H4 (cell line): ENCODE measurements at places on chromosomes 6 and 20. TPM values are rescaled to one million over a fixed set of nuclear protein-coding genes. Genes with fewer than 3 reads are reported as not detected.

Gene CD93
- not detected in 2 replicates for total RNA-seq

GRCh38 chr6:50030777-50031562, 9.2 kb upstream of the DEFB110 start:
- DNase-seq, result peak; percentile 65

Gene CTNNBL1
- 31.2 and 39.8 TPM in 2 replicates for total RNA-seq

DNA sequence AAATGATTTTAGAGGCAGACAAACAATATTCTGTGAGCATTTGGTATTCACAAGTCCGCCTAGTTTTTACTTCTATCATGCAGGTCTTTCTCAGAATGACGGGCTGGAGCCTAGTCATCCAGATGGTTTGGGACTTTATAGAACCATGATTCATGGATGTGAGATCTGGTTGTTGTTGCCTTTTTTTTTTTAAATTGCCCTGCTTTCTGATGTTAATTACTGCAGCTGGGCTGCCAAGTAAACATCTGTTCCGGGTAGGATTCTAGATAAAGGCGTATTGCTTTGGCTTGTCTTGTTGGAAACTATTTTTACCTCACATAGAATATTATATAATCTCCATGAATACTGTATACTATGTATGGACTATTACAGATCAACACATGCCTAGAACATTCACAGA, 58.1 kb downstream of the RNF217 start:
- DNase-seq, result peak; percentile 12

DNA sequence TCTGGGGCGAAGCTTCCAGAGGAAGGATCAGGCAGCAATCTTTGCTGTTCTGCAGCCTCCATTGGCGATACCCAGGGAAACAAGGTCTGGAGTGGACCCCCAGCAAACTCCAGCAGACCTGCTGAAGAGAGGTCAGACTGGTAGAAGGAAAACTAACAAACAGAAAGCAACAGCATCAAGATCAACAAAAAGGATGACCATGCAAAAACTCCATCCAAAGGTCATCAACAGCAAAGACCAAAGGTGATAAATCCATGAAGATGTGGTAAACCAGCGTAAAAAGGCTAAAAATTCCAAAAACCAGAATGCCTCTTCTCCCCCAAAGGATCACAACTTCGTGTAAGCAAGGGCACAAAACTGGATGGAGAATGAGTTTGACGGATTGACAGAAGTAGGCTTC, 252.8 kb downstream of the PHF3 start:
- no peak for DNase-seq

DNA sequence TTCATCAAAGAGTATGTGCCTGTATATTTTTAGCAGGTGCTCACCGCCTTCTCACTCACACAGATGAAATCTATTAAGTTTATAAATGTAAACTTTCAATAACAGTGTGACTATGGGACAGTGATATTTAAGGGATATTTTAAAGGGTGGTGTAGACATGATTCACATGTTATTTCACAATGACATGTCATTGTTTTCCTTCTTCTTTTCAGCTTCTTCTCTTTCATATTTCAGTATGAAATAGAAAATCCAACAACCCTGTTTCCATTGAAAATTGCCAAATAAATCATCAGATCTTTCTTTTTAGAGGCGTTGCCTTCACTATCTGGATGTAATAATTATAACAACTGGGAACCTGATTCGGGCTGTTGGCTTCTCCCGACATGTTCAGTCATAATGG, 54.8 kb downstream of the PFDN4 start:
- DNase-seq, result no peak

GRCh38 chr6:157620944-157621343, 202.1 kb upstream of the SNX9 start:
- no peak for DNase-seq

GRCh38 chr6:128597956-128598355, 77.6 kb upstream of the PTPRK start:
- no peak for DNase-seq

- no peak for DNase-seq
These were observed 13.9 kb upstream of the DACT2 start for GRCh38 chr6:168333491-168333890.

- no peak for DNase-seq
These were observed 69.9 kb downstream of the TOX2 start for GRCh38 chr20:43984587-43984986.

Gene MAP1LC3A
- total RNA-seq, result 12.4 and 15.4 TPM in 2 replicates

- DNase-seq, result peak; percentile 21
These were observed 27.5 kb downstream of the RSPH3 start for GRCh38 chr6:158972241-158973233.

Gene KCNB1
- 0.02 TPM in 1 of 2 replicates, not detected in the other for total RNA-seq

Gene SLC22A16
- total RNA-seq, result not detected in 2 replicates

Gene DNAH8
- total RNA-seq, result not detected in 2 replicates

Gene ASIP
- total RNA-seq, result not detected in 2 replicates

DNA sequence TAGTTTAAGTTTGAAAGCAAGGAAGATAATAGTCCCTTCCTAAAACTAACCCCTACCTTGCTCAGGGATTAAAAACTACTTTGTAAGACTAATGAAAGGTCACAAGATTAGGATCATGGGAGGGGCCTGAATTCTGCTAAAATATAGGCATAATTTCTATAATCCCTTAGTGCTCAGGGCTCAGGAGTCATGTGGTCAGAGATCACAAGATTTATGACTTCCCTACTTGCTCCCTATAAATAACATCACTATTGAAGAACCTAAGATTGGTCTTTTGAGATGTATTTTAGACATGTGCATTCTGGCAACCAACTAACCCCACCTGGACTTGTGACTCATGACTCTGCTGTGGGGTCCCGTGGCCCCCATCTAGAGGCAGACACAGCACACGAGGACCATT, 81.1 kb downstream of the STMND1 start:
- DNase-seq, result no peak

DNA sequence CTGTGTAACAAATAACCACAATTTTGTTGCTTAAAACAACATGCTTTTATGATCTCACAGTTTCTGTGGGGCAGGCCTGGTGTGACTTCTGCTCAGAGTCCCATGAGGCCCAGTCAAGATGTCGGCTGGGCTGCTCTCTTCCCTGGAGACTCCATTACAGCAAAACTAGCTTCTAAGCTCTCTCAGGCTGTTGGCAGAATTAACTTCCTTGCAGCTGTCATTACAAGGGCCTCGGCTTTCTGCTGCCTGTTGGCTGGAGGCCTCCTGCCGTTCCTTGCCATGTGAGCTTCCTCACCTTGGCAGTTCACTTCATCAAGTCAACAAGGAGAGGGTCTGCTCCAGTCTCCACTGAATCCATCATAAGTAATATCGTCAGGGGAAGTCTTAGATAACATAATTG, 659.2 kb downstream of the PRKN start:
- no peak for DNase-seq

GRCh38 chr6:52087498-52087999, at the start of gene PKHD1:
TSS of gene PKHD1 (minus strand) at chr6:52087613. CDS start at chr6:52084933, 2,680 bp downstream.
- DNase-seq, result peak; percentile 24

- no peak for DNase-seq
These were observed 3.6 kb downstream of the JARID2 start for GRCh38 chr6:15249371-15250019.

DNA sequence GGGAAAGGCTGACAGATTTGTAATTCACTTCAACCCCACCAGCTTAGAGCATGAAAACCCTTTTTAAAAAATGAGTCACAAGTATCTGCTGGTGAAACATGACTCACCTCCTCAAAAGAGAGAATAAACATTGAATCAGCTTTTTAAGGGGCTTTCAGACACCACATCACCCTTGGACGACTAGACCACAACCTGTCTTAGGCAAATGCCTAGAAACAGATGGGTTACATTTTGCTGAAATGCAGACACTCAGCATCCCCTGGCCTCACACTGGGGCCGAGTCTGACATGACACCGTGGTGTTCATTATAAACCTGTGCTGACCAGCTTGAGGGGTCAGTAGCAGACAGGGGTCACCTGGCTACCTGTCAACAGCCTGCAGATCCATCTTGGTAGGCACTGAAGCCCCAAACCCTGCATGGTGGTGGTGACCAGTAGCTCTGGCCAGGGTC, 175.3 kb upstream of the CST7 start:
- DNase-seq, result peak; percentile 86

- DNase-seq, result no peak
These were observed 137.9 kb downstream of the PKHD1 start for GRCh38 chr6:51949526-51949925.

Gene RFX6
- not detected in 2 replicates for total RNA-seq

Gene COL9A3
- total RNA-seq, result not detected in 2 replicates

- DNase-seq, result no peak
These were observed 76.8 kb downstream of the SAMD5 start for GRCh38 chr6:147585256-147585655.

GRCh38 chr20:38418509-38419204, 16.5 kb downstream of the SNHG17 start:
- DNase-seq, result no peak

DNA sequence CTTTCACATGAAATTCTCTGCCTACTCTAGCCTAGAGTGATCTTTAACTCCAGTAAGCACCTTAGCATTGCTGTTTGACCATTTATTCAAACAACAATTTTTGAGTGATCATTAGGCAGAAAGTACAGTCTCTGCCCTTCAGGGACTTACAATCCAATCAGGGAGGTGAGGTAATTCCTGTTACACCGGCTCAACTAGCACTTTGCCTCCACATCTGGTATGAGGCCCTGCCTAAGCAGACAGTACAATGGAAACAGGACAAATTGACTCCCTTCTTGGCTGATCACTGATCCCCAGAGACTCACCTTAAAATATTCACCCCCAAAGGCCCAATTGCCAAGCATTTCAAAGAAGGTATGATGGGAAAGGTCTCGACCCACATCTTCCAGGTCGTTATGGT, 1.4 kb downstream of the AARS2 start:
- no peak for DNase-seq

Gene TRERF1
- total RNA-seq, result 4.3 and 5.2 TPM in 2 replicates

Gene PTCRA
- total RNA-seq, result not detected in 2 replicates

Gene ZC3H12D
- 0.10 and 0.17 TPM in 2 replicates for total RNA-seq

DNA sequence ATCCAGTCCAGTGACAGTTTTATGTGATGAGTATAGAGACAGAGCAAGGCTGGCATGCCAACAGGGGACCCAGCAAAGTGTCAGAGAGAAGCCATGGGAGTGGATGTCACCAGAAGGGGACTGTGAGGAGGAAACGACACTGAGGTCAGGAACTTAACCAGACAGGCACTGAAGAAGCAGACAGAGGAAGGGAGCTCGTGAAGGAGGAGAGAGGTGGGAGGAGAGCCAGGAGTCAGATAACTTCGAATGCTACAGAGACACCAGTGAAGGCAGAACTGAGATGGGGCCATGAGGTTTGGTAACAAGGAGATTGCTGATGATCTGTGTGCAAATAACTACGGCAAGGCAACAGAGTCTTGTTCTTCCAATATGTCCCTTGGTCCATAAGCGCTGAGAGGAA, 211.1 kb upstream of the FOXA2 start:
- DNase-seq, result no peak

GRCh38 chr20:12617076-12617475, 391.7 kb upstream of the SPTLC3 start:
- no peak for DNase-seq

GRCh38 chr6:69026715-69027114, 391.6 kb downstream of the ADGRB3 start:
- no peak for DNase-seq

Gene DDX39B
- 580 and 595 TPM in 2 replicates for total RNA-seq

Gene HSPA12B
- total RNA-seq, result 0.12 TPM in 1 of 2 replicates, not detected in the other

DNA sequence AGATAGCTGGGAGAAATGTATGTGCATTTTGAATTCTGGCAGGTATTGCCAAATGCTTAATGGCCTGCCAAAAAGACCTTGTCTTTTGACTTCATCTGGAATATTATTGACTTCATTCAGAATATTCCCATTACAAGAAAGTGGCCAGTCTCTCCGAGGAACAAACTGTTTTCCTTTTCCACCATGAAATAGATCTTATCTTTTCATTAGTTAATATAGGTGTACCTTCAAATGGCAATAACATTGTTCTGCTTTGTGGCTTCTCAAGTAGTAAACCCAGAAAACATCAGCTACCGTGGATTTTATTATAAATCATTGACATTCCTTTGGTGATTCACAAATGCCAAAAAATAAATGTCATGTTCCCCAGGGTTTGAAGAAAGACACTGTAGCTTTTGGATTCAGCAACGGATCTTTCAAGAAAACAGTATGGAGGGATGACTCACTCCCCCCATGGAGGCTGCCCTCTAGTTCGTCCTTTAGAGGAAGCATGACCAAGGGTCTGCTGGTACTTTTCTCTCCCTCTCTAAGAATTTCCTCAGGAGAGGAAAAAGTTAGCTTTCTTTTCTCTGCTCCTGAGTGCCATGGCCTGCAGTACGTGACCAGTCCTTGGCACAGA, 1.1 kb upstream of the RNF182 start:
- DNase-seq, result no peak

Gene CYP39A1
- 6.6 and 23.3 TPM in 2 replicates for total RNA-seq

- no peak for DNase-seq
These were observed 9.7 kb upstream of the TNFRSF6B start for GRCh38 chr20:63686492-63687321.

DNA sequence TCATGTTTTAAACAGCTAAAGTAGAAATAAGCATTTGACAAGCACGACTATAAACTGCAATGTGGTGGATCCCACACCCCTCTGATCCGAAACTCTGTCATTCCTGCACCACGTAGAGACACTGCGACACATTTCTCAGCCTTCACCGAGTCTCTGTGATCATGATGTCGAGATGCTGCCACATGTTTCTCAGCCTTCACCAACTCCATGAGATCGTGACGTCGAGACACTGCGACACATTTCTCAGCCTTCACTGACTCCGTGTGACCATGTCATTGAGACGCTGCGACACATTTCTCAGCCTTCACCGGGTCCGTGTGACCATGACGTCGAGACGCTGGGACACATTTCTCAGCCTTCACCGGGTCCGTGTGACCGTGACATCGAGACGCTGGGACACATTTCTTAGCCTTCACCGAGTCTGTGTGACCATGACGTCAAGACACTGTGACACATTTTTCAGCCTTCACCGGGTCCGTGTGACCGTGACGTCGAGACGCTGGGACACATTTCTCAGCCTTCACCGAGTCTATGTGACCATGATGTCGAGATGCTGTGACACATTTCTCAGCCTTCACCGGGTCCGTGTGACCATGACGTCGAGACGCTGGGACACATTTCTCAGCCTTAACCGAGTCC, 143.0 kb downstream of the TTLL2 start:
- no peak for DNase-seq

DNA sequence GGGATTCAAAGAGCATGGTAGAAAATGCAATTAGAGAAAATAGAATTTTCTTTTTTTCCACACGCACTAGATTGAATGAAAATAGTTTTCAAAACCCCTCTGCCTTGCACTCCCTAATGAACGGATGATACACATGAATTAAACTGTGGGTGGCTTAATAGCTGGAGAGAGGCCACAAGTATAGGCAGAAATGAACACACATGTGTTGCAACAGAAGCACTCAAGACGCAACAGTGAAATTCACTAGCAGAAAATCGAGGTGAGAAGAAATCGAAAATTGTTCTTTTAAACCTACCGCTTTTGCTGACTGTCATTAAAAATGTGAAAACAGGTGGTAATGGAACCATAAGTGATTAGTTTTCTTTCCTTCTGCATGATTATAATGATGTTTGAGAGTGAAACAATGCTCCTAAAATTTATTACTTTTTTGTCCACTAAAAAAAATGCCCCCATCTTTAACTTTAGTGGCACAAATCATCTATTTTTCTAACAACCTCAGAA, 80.1 kb upstream of the SHLD1 start:
- no peak for DNase-seq

Gene OR2J3
- total RNA-seq, result not detected in 2 replicates

GRCh38 chr20:9565910-9566550, 51.6 kb downstream of the LAMP5 start:
- DNase-seq, result no peak

Gene SUMO4
- total RNA-seq, result 0.29 TPM in 1 of 2 replicates, not detected in the other
